NCI-H1436 treated with DMSO at 0.1 percent for 48 hours (cell line): ENCODE measurements at places on chromosomes 1 and 21.
A peak's percentile ranks its signal among the peaks of the same experiment; 100 is the strongest.

DNA sequence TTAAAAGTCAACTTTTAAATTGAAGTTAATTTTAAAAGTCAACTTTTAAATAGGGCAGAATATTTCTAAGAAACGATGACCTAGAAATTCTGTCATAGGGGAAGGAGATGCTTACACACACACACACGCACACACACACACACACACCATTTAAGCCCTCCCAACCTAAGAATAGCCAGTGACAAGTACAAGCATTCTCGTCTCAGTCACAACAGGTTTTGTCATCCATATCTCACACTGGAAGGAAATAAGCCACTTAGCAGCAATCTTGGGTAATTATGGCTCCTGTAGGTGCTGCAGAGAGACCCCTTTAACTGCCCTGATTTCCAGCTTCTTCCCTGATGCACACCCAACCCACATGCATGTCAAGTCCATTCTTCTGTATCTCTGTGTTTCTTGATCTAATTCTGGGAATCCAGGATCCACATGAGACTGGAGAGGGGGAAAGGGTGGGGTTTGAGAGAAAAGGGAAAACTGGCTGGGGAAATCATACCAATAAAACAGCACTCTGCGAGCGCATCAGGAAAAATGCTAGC lies 338.1 kb downstream of the PAPPA2 start:
- DNase-seq = no peak

DNA sequence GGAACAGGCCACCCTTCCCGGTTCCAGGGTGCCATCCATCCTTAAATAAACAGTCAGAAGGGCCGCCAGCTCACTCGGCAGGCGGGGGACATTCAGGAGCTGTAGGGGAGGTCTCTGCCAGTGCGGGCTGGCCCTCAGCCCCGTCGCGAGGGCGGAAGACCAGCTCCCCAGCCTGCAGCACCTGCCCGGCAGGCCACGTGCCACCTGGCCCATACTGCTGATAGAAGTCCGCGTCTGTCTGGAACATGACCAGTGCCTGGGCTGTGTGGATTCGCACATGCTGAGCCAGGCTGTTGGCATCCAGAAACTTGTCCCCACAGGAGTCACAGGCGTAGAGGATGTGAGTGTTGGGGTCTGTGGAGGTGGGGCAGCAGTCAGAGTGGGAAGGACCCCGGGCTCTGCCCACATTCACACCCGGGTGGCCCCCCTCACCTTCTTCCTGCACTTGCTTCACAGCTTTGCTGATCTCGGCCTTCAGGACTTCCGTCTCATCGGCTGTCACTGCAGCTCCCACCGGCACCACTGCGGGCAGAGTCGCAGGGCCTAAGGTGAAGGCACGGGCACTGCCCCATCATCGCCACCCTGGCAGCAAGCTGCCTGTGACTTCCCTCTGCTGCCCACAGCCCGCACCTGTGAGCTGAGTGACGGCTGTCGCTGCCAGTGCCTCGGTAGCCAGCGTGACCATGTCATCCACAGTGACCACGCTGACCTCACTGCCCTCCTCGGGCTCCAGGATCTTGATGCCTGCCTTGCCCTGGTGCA lies 33.8 kb downstream of the ZBTB17 start:
- DNase-seq = no peak

GRCh38 chr21:34793471-34793870 lies 124.7 kb downstream of the CLIC6 start:
- DNase-seq = no peak

DNA sequence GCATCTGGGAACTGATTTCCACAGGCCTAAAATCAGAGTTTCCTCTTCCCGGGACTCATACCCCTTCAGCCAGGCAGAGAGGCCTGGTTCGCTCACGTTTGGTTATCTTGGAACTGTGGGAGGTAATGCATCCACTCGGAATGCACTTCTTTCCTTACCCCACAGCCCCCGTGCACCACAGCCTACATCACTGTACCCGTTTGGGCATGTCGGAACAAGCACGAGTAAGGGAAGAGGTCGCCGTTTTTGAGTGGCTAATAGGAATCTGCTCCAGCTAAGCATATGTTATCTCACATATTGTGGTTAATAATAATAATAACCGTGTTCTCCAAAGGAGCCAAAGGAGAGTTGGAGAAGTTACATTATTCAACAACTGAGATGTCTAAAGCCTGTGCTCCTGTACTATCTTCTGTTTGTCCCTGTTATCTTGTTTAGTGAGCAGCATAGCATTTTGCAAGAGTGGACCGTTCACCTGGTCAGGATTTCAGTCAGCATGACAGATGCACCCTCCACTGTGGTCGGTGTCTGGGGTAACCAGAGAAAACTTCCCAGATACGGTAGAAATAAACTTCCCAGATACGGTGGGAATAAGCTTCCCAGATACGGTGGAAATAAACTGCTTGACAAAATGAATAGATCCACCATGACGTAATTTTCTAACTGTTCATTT lies 198.6 kb downstream of the SDCCAG8 start:
- DNase-seq = no peak

- no peak for DNase-seq
Measured at GRCh38 chr1:10575616-10576015, 100.9 kb downstream of the PEX14 start.

DNA sequence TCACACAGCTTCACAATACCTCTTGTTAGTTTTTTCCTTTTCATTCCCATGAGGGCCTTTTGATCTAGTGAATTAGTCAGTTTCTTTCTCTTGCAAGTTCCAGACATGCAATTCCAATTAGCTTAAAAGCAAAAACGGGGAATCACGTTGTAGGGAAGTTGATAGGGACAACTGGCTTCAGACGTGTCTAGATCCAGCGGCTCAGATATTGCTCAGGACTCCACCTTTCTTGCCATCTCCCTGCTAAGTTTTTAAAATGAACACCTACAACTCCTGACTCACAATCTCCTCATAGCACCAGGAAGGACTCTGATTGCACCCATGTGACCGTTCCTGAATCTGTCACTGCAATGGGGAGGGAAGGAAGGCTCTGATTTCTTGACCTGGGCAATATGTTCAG lies 63.8 kb upstream of the ARHGAP29 start:
- no peak for DNase-seq

DNA sequence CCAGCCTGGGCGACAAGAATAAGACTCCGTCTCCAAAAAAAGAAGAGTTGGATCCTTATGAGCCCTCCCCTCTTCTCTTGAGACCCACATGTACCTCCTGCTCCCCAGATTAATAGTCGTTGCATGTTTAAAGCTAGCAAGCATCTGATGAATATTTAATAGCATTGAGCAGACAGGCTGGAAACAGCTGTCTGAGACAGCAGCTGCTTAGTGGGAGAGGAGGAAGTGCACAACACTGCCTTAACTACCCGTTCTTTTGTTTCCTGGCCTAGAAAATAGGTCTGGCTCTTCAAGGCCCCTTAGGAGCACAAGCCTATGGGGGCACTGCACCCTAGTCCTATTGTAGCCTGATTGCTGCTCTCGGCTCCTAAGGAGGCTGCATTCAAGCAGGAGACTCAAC lies 17.3 kb upstream of the TMEM39B start:
- peak; percentile 37 for DNase-seq

- DNase-seq = no peak
Measured at GRCh38 chr1:21655748-21656147, 13.4 kb downstream of the RAP1GAP start.

DNA sequence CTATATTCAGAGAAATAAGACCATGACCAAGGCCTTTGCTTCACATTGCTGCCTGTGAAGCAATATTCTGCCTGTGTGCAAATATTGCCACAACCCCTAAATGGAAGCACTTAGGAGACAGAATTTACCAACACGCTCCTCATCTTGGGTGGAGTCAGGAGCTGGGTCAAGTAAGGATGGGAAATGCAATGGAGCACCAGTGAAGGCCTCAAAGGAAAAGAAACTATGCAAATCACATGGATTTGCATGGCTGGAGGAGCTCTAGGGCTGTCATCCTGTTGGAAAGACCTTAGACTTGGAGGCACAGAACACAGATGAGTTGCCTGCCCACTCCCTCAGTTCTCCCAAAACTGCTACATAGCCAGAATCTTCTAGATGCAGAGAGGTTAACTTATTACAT lies 435.5 kb downstream of the SIPA1L2 start:
- no peak for DNase-seq

DNA sequence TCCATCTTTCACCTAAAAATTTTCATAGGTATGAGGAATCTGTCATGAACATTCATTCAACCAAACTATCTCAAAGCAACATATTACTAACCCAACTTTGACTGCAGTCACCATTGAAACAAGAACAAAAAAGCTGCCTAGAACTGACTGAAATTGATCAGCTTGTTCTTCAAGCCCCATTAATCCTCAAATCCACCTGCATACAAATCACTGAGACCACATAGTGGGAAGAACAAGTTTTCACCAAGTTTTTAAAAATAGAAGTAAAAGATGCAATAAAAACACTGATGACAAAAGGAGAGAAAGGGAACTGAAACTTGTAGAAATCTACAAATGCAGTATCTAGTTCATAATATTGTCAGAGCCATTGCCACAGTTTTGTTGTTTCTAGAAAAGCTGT lies 6.1 kb downstream of the SORT1 start:
- DNase-seq = no peak

GRCh38 chr1:207302618-207303393 lies 18.7 kb upstream of the CD55 start:
- no peak for DNase-seq

- DNase-seq = peak; percentile 30
Measured at GRCh38 chr1:112716133-112716720, 1.1 kb upstream of the PPM1J start.

GRCh38 chr1:184821658-184822057 lies 67.0 kb upstream of the EDEM3 start:
- DNase-seq = no peak

- DNase-seq = no peak
Measured at GRCh38 chr21:25903607-25904006, 168.8 kb downstream of the GABPA start.

GRCh38 chr1:67194209-67194863 lies 28.1 kb downstream of the IL23R start:
- no peak for DNase-seq

- DNase-seq = no peak
Measured at GRCh38 chr1:31487143-31487542, 74.1 kb downstream of the SERINC2 start.

DNA sequence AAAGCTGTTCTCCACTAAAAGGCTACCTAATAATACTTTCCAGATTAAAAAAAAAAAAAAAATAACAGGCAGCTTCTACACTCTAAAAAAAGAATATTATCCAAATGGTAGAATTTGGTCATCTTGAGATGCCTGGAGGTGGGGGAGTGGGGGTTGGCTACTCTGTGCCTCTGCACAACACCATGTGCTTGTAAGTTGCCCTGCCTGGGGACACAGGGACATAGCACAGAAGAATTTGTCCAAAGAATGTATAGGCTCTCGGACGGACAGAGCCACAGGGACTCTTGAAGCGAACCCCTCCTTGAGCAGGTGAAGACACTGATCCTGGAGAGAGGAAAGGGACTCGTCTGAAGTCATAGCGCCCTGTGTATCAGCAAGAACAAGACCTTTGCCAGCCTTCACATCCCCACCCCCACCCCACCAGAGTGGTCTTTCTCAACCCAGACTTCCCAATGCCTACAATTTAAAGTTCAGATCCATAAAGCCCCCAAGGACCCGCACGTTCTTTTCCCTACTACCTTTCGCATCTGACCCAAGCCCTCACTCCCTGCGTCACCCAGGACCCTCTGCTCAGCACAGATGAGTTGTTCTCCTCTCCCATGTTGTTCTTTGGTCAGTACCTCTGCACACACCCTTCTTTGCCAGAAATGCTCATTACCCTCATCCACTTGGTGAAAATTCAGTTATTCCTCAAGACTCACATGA lies 72.6 kb downstream of the LGR6 start:
- DNase-seq = no peak

DNA sequence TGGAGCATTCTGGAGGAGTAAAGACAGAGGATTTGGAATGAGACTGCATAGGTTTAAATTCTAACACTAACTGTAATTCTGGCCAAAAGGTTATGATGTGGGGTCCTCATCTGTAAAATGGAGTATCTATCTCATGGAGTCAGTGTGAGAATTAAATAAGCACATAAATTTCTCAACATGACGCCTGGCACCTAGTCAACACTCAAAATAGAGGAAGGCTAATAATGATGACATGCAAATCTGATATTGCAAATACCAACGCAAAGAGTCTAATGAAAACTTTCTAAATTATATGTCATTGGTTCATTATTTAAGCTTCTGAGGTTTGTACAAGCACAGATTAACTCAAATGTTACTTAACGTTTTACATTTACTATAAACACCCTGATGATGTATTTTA lies 29.6 kb downstream of the APP start:
- no peak for DNase-seq

DNA sequence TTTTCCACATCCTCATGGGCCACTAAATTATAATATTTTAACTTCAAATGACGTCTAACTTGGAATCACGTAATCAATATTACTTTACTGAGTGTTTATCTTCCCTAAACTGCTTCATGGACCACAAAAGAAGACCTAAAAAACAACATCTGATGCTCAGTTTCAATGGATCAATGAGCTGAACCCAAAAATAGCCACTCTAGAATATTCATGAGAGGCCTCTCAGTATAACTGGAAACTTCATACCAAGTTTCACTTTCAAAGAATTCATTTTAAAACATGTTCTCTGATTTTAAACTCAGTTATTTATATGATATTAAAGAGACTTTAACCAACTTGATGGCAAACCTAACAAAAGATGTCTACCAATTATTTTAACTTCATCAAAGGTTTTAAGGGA lies 23.7 kb upstream of the TIAM1 start:
- no peak for DNase-seq

GRCh38 chr1:11845641-11846335 lies 1.8 kb downstream of the NPPA start:
- DNase-seq = no peak

DNA sequence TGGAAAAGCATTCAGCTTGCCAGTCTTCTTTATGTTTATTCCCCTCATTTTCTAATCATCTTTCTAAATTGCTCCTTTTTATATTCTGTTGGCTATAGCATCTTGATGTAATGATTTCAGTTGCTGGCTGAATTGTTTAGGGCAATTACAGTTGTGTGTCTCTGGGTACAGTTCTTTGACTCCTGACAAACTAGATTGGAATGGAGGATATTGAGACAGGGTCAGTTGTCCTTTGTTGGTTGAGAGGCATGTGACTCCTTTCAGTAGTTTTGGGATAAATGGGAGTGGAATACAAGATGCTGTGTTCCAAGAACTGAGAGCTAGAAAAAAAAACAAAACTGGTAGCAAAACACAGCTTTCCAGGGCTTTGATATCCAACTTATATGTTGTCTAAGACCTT lies 1.5 kb downstream of the CENPF start:
- no peak for DNase-seq

- DNase-seq = no peak
Measured at GRCh38 chr1:39562886-39563285, 13.7 kb downstream of the PABPC4 start.
